ENCODE measurements at places on chromosomes 11 and 22. TPM values are rescaled to one million over a fixed set of nuclear protein-coding genes. Genes with fewer than 3 reads are reported as not detected.

DNA sequence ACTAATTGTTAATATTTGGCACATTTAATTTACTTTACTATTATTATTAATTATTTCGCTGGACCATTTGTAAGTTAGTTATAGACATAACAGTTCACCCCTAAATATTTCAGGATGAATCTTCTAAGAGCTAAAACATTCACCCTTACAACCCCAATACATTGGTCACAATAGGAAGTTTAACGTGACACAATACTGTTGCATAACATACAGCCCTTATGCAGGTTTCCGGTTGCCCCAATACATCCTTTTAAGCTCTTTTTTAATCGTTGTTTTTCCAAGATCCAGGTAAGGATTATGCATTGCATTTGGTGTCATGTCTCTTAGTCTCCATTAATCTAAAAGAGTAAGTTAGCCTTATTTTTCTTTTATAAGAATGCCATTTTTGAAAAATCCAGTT is 71.2 kb downstream of the HSD17B12 start:
- no peak for DNase-seq

DNA sequence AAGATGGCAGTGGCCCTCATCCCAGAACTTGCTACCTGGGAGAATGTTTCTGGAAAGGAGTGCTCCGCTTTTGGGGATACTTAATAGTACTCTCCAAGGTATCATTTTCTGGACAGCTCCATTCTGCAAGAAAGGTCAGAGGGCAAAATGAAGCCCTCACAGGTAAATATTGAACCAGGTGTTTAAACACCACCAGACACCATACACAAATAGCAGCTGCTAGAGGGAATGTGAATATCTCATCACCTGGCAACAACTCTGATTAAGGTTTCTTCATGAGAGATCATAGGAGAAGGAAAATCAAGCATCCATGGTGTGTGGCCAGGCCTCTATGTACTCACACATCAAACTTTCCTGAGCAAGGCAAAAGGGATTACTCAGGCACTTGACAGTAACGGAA is 226.1 kb upstream of the FAT3 start:
- no peak for DNase-seq

Gene CRYBB3
- not detected for total RNA-seq

Gene MAPK11
- 7.9 TPM for total RNA-seq

Gene GSTT2B
- 102 TPM for total RNA-seq

DNA sequence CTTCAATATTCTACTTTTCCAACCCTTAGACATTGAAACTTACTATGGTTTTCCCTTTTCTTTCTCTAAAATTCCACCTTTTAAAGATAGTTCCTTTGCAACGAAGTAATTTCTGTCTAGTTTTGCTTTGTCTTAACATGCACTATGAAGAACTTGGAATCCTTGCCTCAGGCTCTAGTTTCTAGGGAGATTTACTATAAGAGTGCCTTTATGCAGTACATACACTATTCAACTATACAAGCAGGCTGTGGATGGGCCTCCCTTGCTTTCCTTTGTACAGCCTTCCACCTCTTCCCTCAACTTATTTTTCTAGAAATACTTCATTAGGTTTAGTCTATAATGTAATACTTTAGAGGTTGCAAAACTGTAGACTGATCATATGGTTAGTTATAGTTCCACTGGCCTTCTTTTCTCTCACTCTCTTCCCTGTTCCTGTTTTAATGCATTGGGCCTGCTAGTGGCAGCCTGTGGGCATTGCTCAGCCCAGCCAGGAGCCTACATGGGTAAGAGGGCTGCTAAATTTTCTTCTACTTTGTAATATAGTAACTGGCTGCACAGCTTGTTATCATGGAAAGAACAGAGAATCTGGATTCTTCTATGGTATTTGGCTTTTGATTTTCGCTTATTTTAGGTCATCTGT is 100.2 kb downstream of the C11orf87 start:
- DNase-seq, result no peak

DNA sequence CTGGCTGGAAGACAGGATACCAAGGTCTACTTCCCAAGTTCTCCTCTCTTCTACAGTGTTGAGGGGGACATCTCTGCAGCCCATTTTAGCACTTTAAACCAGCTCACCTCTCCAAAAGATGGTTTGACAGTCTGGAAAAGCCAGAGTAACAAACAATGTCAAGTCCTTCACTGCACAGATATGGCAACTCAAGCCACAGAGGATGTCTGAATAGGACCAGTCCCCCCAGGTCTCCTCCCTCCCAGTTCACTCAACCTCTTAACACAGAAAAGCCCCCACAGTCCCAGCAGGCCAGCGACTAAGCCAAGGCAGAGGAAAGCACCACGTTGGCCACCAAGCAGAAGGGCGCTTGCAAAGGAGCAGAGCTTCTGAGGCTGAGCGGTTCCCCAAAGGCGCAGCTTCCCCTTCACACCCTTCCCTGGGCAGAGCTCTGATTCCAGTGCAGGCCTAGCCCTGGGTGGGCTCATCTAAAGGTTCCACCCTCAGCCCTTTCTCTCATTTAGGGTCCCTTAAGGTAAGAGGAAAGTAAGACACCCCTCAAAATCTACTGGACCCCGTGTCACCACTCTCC is 62.7 kb downstream of the PAK1 start:
- peak; percentile 26 for DNase-seq

Gene ASPHD2
- 0.68 TPM for total RNA-seq

Gene KIF18A
- 0.28 TPM for total RNA-seq

- DNase-seq, result no peak
Measured at GRCh38 chr11:18280438-18281045, 14.5 kb downstream of the SAA1 start.

- no peak for DNase-seq
Measured at GRCh38 chr22:38305471-38306448, 11.5 kb downstream of the CSNK1E start.

DNA sequence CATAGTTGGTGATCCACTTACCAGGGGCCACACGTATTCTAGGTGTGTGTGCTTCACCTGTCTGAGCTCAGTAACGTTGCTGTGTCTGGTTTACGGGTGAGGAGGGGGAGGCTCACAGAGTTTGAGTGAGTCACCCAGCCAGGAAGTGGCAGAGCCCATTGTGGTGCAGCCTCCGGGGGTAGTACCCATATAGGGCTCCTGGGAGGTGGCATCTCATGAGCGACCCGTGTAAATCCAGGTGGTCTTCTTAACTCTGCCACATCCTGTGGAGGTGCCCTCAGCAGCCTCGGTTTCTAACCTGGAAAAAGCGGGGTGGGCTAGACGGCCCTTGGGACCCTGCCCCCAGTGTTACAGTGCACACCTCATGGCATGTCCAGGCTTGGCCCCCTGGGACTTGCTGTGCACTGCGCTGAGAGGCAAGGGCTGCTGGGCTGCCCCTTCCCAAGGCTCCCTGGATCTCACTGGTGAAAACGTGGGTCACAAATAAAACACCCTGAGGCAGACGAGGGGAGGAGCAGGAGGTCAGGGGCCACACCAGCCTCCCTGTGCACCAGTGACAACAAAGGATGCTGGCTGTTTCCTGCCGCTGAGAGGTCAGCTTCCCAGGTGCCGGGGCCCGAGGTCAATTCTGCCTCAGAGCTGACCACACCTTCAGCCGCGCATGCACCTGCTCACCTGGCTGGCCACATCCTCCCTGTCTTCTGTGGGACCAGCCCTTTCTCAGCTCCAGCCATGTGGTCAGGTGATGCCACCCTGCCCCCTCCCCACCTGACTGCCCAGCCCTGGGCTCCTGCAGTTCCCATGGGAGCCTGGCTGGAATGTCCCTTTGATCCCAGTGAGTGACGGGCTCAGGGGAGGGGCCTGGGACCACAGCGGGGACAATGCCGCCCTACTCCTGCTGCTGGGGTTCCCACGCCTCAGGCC is 305.1 kb downstream of the CTTN start:
- DNase-seq, result no peak

Gene P2RX6
- 5.1 TPM for total RNA-seq

All from adrenal gland (tissue), 19 donors.